IMR-90 (cell line): ENCODE measurements at places on chromosomes 13 and 19. TPM values are rescaled to one million over a fixed set of nuclear protein-coding genes. Genes with fewer than 3 reads are reported as not detected.

DNA sequence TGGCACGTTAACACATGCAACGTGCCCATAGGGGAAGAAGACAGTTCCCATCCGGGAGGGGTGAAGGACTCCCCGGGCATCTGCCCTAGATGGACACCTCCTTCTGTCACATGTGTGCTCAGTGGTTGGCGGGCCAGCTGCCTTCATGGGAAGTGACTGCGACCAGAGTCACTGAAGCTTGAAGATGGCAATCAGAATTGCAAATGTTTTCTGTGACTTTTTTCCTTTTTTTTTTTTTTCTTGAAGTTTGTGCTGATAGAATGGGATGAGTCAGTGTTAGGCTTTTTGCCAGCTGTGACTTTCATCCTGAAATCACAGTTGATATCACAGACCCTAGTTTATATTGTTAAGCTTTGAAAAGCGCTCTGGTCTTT, 109.2 kb upstream of the MCF2L start:
- peak; percentile 82 for DNase-seq

- peak; percentile 88 for DNase-seq
These were observed 1.2 kb downstream of the BLVRB start for GRCh38 chr19:40464059-40465024.

GRCh38 chr19:30363073-30363472, 9.1 kb upstream of the ZNF536 start:
- no peak for DNase-seq

DNA sequence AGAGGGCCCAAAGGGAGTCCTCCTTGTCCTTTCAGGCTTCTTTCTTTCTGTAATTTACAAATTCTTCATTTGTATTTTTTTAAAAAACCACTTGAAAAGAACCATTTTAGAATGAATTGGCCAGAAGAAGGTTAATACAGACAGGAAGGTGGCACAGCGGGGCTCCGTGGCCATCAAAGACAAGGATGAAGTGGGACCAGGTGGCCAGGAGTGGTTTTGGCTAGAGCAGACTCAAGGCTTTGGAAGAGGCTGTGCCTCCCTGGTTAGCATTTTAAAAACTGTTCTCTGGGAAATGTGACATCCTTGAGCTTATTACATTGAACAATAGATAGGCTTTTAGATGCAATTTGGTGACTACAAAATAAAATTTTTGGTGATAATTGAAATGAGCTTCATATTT, 48.4 kb downstream of the ATP8A2 start:
- no peak for DNase-seq

DNA sequence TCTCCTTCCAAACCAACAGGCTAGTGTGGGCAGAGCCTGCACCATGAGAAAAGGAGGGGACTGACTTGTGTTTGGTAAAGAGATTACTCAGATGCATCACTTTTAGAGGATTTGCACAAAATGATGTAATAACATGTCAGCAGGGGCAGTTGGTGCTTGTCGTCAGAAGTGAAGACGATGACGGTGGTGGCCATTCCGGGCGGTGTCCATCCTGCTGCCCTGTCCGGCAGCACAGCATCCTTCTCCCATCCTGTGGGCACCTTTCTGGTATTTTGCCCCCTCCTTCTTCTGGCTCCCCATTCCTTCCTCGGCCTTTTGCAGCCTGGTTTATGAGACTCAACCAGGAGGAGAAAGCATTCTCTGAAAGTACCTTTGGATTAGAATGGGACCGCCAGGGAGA, 160.1 kb downstream of the TEX29 start:
- DNase-seq = no peak

DNA sequence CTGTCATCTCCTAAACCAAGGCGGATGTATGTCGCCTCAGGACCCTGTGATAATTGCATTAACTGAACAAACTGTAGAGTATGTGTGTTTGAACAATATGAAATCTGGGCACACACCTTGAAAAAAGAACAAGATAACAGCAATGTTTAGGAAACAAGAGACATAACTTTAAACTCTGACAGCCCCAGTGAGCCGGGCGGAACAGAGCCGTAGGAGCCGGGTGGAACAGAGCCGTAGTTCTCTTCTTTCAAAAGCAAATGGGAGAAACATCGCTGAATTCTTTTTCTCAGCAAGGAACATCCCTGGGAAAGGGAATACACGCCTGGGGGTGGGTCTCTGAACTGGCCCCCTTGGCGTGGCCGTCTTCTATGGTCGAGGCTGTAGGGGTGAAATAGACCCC, 31.8 kb upstream of the ZNF675 start:
- DNase-seq = no peak

GRCh38 chr19:16153582-16154336, 10.3 kb downstream of the HSH2D start:
- DNase-seq = no peak

DNA sequence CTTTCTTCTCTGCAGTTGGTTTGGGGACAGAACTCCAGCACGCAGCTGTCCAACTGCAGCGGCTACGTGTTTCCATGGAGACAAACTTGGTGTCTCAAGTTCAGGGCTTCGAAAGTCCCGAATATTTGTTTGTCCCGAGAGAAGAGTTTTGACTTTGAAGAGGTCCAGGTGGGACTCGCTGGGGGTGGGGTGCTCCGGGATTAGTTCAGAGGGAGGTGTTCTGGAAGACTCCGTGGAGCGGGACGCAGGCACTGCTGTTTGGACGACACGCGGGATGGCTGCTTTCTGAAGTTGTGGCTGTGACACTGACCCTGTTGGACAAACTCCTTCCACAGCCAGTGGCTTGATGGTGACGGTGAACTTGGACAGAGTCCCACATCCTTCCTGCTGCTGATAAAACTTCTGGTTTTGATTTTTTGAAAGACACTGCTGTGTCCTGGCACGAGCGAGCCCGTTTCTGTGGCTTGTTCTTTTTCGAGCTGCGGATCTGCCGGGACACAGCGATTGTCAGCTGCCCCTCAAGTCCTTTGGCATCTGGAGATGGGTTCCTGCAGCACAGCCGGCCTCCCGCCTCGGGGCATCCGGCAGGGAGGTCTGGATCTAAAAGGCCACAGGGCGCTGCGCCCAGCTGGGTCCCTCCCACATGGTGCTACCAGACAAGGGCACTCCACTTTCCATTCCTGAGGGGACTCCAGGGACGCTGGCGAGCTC, 15.9 kb upstream of the RANBP3 start:
- no peak for DNase-seq

GRCh38 chr13:19982447-19983043, 24.0 kb downstream of the ZMYM2 start:
- no peak for DNase-seq

The CEACAM16 gene
- not detected in 2 replicates for polyA plus RNA-seq

- peak; percentile 57 for DNase-seq
These were observed 49.6 kb downstream of the THSD1 start for GRCh38 chr13:52356327-52356726.
